ENCODE measurements at places on chromosomes 7 and 10.

DNA sequence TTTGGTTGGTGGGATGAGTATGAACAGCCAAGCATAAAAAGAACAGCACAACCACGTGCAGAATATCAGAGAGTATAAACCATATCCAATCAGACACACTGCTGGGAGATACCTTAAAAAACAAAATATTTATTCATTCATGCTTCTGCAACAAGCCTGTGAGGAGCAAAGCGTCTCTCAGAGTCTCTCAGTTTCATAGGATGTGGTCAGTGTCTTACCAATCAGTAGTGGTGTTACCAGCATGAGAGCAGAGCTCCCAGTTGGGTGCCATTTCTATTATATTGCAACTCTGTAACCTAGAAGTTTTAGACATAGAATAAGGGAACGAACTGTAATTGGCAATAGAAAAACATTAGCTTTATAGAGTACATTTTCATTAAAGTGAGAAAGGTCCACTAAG is 445.9 kb upstream of the LRRN3 start:
- no peak for DNase-seq

DNA sequence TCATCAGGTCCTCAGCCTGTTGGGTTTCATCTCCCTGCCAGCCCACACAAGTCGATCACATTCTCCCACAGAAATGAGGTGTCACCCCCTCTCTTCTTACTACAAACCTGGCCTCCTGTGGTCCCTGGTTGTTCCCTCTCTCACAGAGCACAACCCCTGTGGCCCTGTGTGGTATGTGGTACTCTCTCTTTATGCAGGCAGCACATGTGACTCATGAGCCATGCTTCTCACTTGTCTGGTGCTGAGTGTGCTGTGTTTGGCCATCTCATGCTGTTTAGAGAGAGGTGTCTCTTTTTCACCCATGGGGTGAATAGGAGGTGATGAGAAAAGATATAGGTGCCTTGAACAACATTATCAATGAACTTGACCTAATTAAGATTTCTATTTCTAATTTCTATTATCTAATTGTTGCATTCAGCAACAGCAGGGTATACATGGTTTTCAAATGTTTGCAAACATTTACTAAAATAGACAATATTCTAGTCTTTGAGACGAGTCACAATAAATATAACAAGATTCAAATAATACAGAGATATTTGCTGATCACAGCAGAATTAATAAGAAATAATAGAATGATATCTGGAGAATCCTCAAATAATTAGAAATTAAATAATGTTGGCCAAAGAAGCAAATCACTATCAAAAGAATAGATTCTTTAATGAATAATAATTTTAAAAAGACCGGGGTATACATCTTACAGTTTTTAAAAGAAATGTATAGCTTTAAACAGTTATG is 633.8 kb upstream of the IGFBP3 start:
- DNase-seq = no peak

- no peak for DNase-seq
These were observed 55.8 kb downstream of the FIGNL1 start for GRCh38 chr7:50394315-50394714.

DNA sequence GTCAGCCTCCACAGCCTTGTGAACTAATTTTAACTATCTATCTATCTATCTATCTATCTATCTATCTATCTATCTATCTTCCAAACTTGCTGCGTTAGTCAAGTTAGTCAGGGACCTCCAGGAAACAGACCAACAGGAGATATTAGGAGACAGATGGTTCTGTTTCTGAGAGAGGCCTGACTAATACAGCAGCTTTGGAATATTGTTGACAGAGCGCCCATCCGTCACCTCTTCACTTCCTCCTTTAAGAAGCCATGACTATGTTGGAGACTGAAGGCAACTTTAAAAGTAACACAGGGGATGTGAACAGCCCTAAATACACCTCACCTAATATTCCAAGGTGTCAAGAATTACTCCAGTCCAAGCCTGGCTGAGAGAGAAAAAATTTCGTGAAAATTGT is 280.9 kb upstream of the IGFBP3 start:
- DNase-seq = no peak

DNA sequence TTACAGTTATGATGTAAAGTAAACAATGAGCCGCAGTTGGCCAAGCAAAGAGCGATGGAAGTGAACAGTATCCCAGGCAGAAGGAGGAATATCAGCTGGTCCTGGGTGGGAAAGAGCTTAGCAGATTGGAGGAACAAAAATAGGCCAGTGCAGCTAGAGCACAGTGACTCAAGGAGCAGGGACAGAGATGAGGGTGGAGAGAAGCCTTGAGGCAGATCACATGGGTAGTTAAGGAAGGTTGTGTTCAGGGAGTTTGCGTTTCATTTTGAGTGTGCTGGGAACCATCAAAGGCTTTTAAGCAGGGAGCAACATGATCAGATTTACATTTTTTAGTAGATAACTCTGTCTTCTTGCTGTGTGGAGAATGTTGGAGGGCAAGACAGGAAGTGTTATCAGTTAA is 113.6 kb downstream of the OAT start:
- no peak for DNase-seq

Measured in activated CD8-positive, alpha-beta memory T cell treated with anti-CD3 and anti-CD28 coated beads, Interleukin-2, amount 50 U/mL, for 4 hours (primary cell).